Suprapubic skin (tissue), 4 donors: ENCODE measurements at places on chromosomes 2 and 18.

- no peak for DNase-seq
Measured at GRCh38 chr18:46398005-46398404, 259.0 kb downstream of the LOXHD1 start.

DNA sequence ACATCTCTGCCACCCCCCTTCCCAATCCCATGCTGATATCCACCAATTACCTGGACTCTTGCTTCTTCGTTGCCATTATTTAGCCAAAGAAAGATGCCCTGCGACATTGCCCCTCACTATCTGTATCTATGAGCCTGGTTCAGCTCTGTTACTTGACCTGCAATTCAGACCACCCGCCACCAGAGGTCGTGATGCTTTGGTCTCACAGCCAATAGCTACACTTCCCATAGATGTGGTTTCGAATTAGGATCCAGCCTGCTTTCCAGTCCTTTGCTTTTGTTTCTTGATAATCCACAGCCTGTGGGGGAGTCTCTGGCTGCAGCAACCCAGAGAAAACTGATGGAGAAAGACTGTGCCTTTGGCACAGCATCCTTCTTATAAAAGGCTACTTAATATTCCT is 239.4 kb downstream of the KLHL29 start:
- no peak for DNase-seq

- DNase-seq: no peak
Measured at GRCh38 chr2:134154246-134154645, 99.6 kb upstream of the MGAT5 start.

DNA sequence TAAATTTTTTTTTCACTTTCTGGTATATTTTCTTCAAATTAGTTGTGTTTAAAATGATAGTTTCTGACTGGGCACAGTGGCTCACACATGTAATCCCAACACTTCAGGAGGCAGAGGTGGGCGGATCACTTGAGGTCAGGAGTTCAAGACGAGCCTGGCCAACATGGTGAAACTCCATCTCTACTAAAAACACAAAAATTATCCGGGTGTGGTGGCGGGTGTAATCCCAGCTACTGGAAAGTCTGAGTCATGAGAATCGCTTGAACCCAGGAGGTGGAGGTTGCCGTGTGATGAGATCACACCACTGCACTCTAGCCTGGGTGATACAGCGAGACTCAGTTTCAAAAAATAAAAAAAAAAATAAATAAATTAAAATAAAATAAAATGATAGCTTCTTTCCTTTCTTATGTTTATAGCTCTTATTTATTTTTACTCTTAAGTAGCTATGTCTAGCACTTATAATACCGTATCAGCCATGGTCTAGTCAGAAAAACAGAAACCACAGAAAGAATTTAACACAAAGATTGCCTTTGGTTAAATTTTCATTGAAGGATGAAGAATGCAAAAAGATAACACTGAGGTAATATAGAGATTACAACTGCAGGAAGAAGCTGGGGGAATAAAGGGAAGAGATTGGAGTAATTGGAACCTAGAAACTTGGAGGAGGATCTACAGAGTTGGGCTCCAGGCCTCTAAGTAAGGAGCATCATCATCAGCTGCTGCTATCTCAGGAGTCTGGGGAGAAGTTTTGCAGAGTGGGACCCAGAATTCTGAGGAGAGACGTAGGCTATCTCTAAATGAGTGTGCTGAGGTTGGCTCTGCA is 54.7 kb upstream of the MBOAT2 start:
- no peak for DNase-seq

GRCh38 chr2:11810237-11810977 is 64.0 kb downstream of the LPIN1 start:
- DNase-seq: no peak

DNA sequence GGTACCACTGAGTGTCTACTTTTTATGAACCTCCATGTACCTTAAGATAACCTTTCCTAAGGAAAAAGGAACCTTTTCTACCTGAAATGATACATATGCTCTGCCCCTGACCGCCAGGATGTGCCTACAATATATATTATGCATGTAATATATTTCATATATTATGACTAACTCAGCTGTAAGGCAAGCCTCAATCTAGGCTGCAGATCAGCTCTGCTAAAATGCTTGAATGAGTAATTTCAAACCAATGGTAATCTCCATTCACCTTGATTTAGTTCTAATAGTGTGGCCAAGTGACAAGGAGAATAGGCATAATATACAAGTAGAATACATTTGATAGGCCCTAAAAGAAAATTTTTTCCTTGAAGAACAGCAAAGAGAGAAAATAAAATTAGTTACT is 101.8 kb downstream of the DPP4 start:
- DNase-seq: no peak

DNA sequence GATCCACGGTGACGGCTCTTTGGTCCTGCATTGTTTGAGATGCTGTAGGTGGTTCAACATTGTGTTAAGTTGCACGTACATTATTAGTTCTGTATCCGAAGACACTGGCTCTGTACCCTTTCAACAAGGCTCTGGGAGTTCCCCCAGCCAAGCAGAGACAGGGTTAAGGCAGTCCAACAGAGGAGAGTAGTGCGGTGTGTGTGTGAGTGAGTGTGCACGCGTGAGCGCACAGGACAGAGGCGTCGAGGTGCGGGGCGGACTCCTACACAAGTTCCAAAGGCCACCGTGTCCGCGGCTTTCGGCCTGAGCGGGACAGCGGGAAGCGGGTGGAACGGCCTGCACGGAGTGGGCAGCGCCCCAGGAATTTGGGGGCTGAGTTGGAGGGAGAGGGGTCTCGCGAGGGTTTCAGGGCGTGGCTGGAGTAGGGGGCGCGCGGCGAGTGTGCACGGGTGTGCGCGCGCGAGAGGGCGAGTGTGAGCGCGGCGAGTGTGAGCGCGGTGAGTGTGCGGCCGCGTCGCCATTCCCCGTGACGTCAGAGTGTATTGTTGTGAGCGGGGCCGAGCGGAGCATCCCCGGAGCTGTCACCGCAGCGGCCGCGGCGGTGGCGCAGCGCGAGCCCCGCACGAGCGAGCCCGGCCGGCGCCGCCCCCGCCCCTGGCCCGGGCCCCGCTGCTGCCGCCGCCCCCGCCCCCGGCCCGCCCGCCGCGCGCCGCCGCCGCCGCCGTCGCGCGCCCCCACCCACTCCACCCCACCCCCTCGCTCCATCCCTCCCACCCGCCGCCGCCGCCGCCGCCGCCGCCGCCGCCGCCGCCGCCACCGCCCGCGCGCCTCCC is at the start of gene ASXL3:
TSS of gene ASXL3 (plus strand) at position 535 of the 833 bp plus-strand sequence. CDS start 413 bp downstream, outside the sequence.
- DNase-seq: no peak

DNA sequence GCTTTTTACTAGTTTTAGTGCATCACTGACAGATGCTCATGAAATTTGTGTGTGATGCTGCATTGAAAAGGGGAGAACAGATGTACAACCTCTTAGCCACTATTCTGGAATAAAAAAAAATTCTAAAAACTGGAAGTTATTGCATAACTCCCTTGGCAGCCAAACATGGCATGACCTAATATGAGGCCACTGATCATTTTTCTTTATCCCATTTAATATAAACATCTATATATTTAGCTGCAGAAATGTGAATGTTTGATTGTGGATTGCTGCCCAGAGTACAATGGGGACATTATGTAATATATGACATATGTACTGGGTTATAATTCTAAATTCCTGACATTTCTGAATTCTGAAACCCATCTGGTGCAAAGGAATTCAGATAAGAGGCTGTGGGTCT is 86.5 kb downstream of the CDCA7 start:
- DNase-seq: no peak

- DNase-seq: no peak
Measured at GRCh38 chr2:127080226-127080937, 26.6 kb downstream of the BIN1 start.

DNA sequence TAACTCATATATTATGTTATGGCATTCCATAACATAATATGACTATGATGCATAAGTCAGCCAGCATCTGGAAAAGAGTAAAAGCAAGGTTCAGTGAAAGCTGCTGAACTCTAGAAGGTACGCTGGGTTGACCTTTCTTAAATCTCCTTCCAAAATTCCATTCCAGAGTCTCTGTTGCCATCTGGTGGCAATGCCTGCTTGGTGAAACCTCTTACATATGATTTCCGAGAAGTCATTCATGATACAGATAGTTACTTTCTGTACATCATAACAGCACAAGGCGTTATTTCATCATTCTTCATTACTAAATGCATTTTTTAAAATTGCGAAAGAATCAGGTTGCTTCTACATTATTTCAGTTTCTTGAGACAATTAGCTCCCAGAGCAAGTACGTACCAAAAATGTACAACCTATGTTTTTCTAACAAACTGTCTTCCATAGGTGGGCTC is 7.0 kb upstream of the EPG5 start:
- no peak for DNase-seq

GRCh38 chr2:67259556-67260342 is 137.4 kb upstream of the ETAA1 start:
- DNase-seq: no peak

DNA sequence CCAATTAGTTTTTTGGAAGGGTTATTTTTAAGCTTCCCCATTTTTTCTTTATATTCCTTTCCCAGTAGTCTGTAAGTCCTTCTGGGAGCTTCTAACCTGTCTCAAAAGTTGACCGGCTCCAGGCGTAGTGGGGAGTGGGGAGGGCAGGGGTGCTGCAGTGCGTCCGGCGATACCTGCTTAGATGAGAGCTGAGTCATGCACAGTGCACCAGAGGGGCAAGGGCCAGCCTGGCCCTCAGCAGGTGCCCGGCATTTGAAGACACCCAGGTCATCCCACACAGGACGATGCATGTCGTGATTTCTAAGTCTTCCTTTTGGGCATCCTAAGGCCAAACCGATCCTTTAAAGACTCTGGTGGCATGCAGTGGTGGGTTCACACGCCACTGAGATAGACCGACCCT is 73.4 kb downstream of the TPO start:
- DNase-seq: no peak

DNA sequence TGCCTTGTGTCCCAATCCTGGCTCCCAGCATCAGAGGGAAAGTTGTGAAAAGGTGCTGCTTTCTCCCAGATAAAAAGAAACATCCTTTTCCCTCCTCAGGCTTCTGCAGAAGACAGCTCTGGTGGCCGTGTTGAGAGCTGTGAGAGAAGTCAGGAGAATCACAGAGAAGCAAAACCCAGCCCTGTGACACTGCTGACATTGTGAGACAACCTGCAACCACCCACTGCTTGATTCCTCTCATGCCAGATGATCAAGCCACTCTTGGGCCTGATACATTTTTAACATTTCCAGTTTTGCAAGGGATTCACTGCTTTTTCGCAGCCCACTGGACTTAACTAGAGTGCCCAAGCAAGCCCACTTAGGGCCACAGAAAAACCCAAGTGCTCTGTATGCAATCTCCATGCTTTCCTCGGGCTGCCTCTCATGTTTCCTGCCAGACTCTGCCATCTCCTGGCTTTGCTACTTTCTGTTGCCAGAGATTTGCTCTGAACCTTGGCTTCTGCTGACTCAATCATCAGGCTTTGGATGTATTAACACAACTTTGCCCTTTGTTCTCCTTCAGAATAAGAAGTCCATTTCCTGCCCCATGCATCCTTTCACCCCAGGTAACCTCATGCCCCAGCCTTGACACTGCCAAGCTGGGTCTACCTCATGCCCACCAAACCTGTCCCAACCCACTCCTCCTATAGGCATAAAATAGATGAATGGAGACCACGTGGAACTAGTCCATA is 24.9 kb upstream of the TTR start:
- DNase-seq: no peak

- DNase-seq: no peak
Measured at GRCh38 chr2:48174503-48174902, 268.2 kb upstream of the FBXO11 start.

- DNase-seq: no peak
Measured at GRCh38 chr2:127015106-127015910, 91.6 kb downstream of the BIN1 start.

- DNase-seq: peak; percentile 82
Measured at GRCh38 chr2:199463708-199464605, 6.2 kb upstream of the SATB2 start.

DNA sequence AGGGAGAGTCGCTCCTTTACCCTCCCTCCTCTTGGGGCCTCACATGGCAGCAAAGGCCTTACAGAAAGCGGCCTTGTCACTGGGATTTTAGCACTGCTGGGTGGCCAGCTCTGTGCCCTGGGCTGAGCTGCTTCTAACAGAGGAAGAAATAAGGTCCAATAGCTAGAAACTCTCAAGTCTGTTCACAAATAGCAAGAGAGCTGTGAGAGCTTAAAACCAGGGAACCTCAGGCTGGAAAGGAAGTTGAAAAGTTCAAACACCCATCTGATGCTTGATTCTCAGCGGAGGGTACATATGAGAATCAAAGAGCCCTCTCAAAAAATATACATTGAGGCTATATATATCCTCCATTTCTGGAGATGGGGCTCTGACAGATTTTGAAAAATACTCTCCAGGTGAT is 54.7 kb downstream of the ST6GAL2 start:
- DNase-seq: no peak

GRCh38 chr2:29187926-29188325 is 72.7 kb downstream of the CLIP4 start:
- DNase-seq: no peak

DNA sequence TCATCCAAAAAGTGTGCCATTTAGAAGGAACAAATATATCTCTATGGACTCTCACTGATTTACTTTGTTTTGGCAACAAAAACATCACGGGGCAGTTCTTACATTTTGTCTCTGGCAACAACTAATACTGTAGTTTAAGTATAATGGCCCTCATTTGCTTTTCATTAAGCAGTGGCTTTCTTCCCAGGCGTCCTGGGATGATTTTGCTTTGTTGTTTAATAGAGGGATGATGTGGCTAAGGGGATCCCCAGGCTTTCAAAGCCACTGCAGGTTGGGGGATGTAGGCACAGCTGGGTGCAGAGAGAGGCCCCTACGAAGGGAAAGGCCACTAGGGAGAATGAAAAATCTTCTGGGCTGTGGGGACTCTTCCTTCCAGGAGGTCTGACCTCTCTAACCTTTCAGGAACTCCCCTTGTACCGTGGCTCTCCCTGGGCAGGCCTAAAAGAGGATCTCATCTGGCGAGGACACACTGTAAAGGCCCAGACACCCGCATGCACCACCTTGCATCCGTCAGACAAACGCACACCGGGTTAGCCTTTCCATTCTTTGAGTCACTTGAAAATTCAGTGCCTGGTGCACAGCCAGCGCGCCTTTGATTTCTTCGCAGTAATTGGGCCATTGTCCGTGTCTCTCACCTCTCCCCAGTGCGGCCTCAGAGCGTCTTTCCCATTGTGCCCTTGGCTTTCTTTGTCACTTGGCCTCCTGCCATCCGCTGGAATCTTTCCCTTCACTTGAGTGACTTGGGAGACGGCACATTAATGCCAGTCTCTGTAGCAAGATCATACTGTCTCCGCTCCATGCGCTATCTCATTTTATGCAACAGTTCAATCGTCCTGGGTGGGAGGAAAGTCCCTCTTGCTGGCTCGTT is 40.3 kb upstream of the AFF3 start:
- no peak for DNase-seq

- no peak for DNase-seq
Measured at GRCh38 chr2:229132236-229132635, 138.9 kb downstream of the PID1 start.

- DNase-seq: no peak
Measured at GRCh38 chr2:191176305-191176704, 25.5 kb upstream of the STAT4 start.

DNA sequence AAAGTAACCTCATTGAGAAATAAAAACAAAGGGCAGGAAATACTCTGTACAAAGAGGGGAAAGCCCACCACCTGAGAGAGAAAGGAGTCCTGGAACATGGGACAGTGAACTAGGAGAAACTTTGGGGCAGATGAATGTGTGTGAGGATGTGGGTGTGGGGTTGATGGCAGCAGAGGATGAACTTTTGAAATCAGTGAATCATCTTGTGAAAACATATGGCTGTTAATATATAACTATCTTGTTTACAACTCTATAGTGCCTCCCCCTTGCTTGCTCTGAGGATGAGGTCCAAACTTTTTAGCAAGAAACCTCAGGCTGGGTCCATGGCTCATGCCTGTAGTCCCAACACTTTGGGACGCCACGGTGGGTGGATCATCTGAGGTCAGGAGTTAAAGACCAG is 171.8 kb upstream of the LHCGR start:
- DNase-seq: no peak

GRCh38 chr2:219706823-219707281 is 79.4 kb downstream of the SLC4A3 start:
- no peak for DNase-seq
